ENCODE measurements at places on chromosomes 2 and 18.

GRCh38 chr2:161710131-161710915 is 86.1 kb downstream of the SLC4A10 start:
- DNase-seq, result no peak

DNA sequence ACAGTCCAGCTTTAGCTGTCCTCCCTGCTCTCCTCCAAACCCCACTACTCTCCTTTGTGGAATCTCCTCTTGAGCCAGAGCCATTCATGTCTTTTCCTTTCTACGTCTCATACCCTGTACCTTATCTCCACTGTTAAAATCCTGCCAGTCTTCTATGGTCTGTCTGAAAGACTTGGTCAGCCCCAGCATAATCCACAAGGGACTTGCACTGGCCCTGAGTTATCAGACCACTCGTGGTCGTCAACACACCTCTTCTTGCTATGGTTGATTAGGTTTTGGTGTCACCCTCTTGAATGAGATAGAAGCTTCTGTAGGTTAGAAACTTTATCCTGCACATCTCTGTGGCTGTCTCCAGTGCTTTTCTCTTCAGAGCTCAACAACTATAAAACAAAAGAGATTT is 56.8 kb downstream of the MYO1B start:
- no peak for DNase-seq

GRCh38 chr18:3152294-3152693 is 67.5 kb downstream of the MYOM1 start:
- no peak for DNase-seq

GRCh38 chr2:236366049-236366387 is 101.8 kb upstream of the ASB18 start:
- no peak for DNase-seq

- no peak for DNase-seq
Observed at GRCh38 chr2:23417310-23417709, 32.3 kb downstream of the KLHL29 start.

DNA sequence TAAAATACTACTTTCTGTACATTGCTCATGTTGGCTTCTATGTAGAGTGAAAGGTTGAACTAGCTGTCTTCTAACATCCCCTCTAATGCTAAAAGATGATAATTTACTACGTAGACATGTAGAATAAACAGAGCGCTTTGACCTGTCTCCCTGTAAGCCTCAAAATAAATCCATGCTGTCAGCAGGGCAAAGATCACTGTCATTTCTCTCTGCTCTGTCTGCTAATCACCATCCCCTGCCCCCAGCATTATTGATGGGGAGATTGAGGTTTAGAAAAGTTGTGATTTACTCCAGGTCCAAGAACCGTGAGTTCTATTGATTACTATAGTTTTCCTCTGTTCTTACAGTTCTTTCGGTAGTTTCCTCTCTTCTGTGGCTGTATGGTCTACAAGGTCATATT is 39.0 kb upstream of the GRHL1 start:
- DNase-seq, result no peak

- DNase-seq, result no peak
Observed at GRCh38 chr2:38259311-38259710, 117.8 kb downstream of the ATL2 start.

DNA sequence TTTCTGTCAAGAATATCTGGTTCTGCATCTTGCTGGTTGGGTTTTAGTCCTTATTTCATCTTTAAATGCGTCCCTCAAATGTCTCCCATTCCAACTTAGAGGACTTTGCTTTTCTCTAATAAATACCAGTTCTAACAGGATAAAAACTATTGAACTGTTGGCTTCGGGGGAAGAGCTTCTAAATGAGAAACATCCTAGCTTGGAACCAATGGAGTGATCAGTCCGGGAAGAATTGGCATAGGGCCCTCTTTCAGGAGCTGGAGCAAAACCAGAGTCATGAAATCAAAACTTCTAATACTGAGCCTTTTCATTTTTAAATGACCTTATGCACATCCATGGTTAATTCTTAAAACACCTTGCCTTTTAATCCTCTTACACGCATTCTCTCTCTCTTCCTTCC is 401.6 kb upstream of the SMIM21 start:
- DNase-seq, result no peak

DNA sequence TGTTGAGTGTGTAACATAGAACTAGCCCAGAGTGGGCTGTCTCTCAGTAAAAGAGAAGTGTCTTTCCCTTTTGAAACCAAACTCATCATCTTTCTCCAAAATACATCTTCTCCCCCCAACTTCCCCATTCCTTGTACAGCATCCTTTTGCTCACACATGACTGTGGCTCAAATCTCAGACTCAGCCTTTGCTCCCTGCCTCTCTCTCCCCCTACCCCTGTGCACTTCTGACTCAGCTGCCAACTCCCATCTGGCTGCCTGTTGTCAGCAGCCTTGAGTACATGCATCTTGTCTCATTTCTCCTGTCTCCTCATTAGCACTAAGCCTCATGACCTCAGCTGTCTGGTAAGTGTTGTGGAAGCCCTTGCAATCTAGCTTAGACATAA is 18.1 kb upstream of the MGAT4A start:
- no peak for DNase-seq

DNA sequence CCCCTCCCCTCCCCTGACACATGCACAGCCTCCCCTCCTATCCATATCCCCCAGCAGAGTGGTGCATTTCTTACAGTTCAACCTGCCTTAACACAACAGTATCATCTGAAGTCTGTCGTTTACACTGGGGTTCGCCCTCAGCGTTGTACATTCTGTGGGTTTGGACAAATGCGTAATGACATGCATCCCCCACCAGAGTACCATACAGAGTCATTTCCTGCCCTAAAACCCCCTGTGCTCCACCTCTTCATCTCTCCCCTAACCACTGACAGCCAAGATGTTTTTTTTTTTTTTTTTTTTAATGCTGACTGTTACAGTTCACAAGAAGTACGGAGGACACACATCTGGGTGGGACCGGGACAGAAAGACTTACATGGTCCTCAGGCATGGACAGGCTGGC is 22.6 kb downstream of the POMC start:
- no peak for DNase-seq

DNA sequence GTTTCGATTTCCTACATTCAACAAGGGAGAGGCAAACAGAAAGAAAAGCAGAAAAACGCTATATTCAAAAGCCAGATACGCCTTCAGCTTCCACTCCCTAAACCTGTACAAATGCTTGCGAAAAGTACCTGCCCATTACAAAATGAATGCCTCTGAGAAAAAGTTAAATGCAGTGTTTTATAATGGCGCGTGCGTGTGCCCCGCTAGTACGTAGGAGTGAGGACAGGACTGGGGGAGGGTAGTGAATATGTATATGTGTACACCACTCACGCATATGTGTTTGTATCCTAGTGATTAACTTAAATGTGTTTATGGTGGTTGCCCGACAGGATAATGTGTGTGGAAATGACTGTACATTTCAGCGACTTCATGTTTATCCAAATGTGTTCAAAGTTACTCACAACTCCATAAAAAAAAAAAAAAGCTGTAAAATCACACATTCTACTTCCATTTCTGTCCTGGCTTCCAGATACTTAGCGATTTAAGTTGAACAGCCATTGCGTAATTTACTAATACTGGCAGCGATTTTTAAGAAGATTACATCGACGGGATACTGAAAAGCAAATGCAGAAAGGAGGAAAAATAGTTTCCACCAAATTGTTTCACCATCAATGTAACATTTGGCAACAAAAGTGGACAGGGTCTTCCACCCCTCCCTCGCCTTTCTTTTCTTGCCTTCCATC is 1.3 kb downstream of the NEUROD1 start:
- DNase-seq, result no peak

DNA sequence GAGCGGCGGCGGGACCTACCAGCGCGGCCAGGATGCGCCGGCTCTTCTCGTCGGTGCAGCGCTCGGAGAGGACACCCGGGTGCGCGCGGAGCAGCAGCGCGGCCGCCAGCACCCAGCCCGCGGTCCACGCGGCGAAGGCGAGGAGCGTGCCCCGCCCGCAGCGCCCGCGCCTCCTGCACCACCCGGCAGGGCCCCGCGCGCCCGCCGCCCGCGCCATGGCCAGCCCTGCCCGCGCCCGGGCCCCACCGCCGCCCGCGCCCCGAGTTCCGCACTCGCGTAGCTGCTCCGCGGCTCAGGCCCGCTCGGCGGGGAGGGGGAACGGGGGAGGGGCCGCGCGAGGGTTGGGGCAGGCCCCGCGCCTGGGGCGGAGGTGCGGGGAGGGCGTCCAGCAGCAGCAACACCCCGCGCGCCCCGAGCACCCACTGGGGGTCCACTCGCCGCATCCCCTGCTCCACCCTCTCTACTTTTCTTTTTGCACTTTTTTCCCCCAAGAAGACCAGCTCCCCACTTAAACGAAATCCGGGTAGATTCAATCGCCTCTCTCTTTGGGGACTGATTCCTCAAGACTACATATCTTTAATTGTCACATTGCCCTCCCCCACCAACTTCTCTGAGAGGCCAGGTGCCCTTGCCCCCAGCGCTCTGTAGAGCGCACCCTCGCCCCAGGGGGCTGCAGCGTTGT is at the start of gene DIPK1C:
Gene DIPK1C (minus strand): TSS at position 266 of the 682 bp plus-strand sequence. CDS start 49 bp downstream, at position 217.
- DNase-seq, result no peak

DNA sequence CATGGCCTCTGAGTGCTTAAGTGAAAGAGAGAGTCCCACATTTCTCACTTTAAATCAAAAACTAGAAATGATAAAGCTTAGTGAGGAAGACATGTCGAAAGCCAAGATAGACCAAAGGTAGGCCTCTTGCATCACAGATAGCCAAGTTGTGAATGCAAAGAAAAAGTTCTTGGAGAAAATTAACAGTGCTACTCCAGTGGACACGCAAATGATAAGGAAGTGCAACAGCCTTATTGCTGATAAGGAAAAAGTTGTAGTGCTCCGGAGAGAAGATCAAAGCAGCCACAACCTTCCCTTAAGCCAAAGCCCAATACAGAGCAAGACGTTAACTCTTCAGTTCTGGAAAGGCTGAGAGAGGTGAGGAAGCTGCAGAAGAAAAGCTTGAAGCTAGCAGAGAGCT is 32.1 kb downstream of the PSMD1 start:
- no peak for DNase-seq

DNA sequence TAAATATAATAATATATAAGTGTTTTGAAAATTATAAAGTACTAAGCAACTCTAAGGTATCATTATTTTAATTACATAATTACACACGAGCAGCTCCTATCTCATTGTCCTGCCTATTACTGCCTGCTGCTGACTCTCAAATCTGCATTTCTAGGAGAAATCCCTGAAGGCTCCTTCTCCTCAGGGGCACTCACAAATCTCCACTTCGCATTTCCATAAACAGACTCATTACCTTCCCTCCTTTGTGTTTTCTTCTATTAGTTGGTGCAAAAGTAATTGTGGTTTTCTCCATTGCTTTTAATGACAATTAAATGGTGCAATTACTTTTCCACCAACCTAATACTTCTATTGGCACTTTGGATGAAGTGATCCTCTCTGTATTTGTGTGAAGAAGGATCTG is 135.0 kb upstream of the HNMT start:
- DNase-seq, result no peak

DNA sequence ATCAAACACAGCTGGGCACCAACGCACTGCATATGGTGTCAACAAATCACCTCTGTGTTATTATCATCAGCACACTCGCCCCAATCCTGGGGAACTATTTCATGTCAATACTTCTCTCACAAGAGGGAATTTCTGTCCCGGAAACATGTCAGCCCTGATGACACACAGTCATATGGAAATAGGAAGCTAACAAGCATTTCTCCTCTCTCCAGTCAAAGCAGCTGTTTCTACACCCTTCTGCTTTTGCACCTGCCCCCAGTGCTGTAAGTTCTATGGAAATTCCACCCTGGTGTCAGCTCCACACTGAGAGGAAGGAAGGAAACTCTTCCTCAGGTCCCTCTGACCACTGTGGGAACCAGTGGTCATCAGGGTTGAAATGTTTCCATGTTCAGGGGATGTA is 447.6 kb upstream of the ID2 start:
- DNase-seq, result no peak

DNA sequence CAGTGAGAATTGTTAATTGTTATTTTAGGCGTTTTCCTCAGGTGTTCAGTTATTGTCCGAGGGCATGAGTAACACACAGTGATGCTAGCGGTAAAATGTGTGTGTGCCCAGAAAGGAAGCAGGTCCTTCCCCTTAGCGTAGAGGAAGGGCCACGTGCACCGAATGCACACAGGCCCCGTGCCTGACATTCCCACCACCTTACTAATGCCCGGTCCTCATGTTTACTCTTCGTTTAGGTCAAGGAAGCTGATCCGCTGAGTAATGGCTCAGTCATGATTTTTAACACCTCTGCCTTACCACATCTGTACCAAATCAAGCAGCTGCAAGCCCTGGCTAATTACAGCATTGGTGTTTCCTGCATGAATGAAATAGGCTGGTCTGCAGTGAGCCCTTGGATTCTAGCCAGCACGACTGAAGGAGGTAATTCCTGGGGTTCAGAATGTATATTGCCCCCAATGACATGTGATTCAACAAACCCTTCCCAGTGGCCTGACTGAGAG is 76.7 kb downstream of the MERTK start:
- no peak for DNase-seq

- DNase-seq, result no peak
Observed at GRCh38 chr18:66769375-66769774, 165.5 kb upstream of the CDH19 start.

DNA sequence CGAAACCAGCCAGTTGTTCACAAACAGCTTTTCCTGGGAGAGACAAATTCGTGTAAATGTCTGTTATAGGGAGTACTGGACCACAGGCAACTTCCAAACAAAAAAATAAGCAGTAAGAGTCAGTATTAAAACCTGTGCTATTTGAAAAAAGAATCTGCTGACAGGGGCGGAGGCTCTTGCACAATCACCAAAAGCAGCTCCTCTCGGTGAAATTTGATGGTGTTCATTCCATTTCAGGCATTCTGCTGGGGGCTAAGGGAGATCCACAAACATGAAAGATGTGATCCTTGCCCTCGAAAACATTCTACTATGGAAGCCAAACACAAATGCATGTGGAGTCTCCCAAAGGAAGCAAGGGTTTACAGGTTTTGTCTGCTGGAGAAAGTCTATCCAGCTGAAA is 45.0 kb downstream of the TFCP2L1 start:
- no peak for DNase-seq

- DNase-seq, result no peak
Observed at GRCh38 chr2:120255986-120256650, 3.5 kb downstream of the RALB start.

GRCh38 chr2:107093426-107093957 is 207.5 kb upstream of the ST6GAL2 start:
- DNase-seq, result no peak

- DNase-seq, result no peak
Observed at GRCh38 chr18:51020536-51020935, 9.5 kb upstream of the SMAD4 start.

DNA sequence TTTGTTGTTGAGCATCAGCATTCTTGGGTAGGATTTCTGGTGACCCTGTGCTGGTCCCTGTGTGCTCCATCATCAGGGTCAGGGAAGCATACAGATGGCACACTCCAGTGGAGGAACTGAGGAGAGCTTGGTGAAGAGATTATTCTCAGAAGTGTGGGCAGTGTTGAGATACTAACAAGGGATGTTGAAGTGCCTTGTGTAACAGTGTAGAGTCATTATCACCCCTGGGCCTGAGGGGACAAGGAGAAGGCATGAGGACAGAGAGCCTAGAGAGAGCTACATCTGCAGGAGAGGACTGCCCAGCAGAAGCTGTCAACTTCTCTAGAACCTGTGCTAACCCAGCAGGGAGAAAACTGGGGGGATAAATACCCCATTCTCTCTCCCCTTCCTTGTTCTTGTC is 189.0 kb downstream of the PLCL1 start:
- DNase-seq, result no peak

- no peak for DNase-seq
Observed at GRCh38 chr2:99692785-99693184, 203.0 kb upstream of the REV1 start.

- DNase-seq, result no peak
Observed at GRCh38 chr2:197306696-197307040, 3.9 kb downstream of the ANKRD44 start.

GRCh38 chr2:165777522-165778186 is 16.4 kb downstream of the GALNT3 start:
- no peak for DNase-seq

- DNase-seq, result no peak
Observed at GRCh38 chr2:199206536-199206935, 251.2 kb downstream of the SATB2 start.
